ENCODE measurements at places on chromosomes 1 and 21.

GRCh38 chr21:34679051-34679450 is 10.3 kb downstream of the CLIC6 start:
- no peak for DNase-seq

- no peak for DNase-seq
Observed at GRCh38 chr1:23371987-23372880, 2.6 kb upstream of the ZNF436 start.

DNA sequence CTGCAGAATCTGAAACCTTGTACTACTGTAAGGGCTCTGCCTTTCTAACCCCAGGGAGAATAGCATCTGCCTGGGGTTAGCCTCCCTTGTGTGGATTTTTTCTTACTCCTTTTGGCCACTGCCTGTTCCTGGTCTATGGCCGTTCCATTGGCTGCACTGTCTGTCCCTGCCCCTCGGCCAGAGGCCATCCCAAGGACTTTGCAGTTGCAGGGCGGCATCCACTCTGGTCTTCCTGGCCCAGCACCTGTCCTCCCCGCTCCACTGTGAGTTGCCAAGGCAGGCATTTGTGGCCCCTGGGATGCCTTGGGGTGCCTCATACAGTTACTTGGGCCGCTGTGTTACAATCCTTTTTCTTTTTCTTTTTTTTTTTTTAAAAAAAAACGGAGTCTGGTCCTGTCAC is 45.8 kb downstream of the PDE9A start:
- DNase-seq = peak; percentile 25

DNA sequence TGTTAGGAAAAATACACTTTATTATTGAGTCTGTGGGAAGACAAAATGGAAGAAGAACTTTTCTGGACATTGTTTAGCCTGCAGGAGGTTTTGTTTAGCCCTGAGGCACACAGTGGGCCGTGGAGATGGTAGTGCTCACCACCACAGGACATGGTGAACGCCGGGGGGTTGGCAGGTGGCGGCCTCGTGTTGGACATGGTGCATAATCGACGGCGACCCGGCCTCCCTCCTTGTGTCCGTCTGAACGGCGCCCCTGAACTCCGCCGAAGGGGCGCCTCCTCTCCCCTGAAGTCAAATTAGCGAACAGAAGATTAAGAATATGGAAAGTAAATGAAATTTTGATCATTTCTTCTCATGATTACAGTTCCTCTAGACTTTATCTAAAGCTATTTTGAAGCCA is 126.4 kb downstream of the PCBP3 start:
- no peak for DNase-seq

DNA sequence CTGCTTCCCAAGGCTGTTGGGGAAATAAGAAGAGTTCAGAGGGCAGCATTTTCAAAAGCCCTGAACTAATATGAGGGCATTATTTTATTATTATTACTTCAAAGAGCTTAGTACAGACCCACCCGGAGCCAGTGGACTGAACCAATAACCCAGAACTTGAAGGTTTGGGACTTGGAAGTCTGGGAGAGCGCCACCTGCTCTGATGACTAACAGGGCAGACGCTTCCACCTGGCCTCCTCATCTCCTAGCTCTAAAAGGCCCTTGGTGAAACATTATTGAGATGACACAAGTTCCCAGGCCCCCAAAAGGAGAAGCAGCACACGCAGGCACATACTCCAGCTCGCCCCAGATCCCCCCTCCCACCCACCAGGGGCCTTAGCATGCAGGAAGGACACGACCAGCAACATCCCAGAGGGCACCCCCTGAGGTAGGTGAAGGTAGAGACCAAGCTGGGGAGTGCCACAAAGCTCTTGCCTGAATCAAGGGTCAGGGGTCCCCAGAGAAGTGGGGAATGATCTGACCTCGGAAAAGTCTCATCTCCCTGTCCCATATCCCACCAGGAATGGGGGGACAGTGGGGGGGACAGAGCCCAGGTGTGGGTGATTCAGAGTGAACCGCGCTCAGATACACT is 1.3 kb downstream of the DLGAP3 start:
- DNase-seq = no peak

DNA sequence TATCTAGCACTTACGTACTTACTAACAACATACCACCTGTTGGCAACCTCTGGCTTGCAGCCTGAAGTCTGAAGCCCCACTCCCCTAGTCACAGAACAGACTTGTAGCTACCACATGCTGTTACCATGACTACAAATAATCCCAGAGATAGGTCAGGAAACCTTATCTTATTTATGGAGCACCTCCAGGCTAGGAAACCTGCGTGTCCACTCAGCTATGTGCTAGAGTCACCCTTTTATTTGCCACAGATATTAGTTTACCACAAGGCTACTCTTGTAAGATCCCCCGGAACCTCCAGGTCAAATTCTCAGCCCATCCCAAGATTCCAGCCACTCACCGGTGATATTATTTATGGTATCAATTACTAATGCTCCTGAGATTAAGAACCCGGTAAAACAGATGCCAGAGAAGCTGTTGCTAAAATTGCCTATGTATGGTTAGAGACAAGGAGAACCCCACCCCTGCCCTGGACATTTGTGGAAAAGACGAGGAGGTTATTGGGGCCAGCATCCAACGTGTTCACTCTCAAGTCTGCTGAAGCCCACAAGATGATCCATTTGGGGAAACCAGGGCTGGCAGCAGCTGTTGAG is 116.5 kb downstream of the TBX15 start:
- DNase-seq = no peak

GRCh38 chr1:101065575-101065974 is 40.0 kb upstream of the DPH5 start:
- no peak for DNase-seq

- no peak for DNase-seq
Observed at GRCh38 chr21:27139526-27139925, 172.6 kb upstream of the ADAMTS5 start.

DNA sequence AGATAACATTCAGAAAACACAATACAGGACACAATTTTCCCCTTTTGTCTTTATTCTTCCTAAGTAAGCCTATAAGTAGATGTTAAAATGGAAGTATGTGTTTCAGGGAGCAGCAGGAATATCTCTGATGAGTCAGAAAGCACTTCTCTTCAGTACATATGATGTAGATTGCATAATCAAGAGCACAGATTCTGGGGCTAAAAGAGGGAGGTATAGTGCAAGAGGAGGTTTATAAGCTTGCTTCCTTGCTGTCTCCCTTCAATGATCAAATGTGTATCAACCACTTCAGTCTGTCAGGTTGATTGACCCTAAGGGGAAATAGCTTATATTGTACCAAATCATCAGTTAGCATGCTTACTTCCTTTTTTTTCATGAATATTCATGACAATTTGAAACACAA is 822.8 kb downstream of the BRINP3 start:
- no peak for DNase-seq

GRCh38 chr1:228264090-228264829 is 56.4 kb downstream of the OBSCN start:
- no peak for DNase-seq

GRCh38 chr1:116569776-116570357 is 959 bp downstream of the CD58 start:
- peak; percentile 85 for DNase-seq

DNA sequence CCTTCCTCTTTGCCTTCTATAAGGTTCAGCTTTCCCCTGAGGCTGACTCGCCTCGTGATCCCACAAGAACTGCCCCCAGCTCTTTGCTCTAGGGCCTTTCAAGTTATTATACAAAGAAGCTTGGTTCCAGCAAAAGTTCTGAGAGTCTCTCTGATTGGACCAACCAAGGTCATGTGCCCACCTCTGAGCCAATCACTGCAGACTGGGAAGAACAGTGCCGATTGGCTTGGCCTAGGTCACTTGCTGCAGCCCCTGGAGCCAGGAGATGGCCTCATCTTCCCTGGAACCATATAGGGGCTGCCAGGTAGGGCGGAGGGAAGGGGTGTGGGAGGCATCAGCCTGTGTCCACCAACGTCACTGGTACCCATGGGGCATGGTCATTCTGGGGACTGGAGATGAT is 22.8 kb downstream of the TAS1R2 start:
- no peak for DNase-seq
